ENCODE measurements at places on chromosomes 6 and 20. TPM values are rescaled to one million over a fixed set of nuclear protein-coding genes. Genes with fewer than 3 reads are reported as not detected.

The COL10A1 gene
- not detected for total RNA-seq

- no peak overlapping the region for H3K4me3 ChIP-seq
- peaks cover 4% of the 10 kb centered on the region for H3K36me3 ChIP-seq
- H3K4me1 ChIP-seq = no peaks in the 10 kb centered on the region
- no peaks in the 10 kb centered on the region for H3K27me3 ChIP-seq
- DNase-seq = no peak
Measured at GRCh38 chr6:170137911-170138910, 152.7 kb downstream of the DLL1 start.

GRCh38 chr6:99276747-99277146 is 72.7 kb downstream of the FAXC start:
- H3K27me3 ChIP-seq = peaks cover 18% of the 10 kb centered on the region
- DNase-seq = no peak
- H3K27ac ChIP-seq = no peak overlapping the region

- H3K36me3 ChIP-seq = peaks cover 3% of the 10 kb centered on the region
- no peak for DNase-seq
- no peaks in the 10 kb centered on the region for H3K4me1 ChIP-seq
- H3K4me3 ChIP-seq = no peak overlapping the region
- no peak overlapping the region for H3K27ac ChIP-seq
Measured at GRCh38 chr6:131156411-131156810, 21.1 kb downstream of the AKAP7 start.

GRCh38 chr6:140343128-140343527 is 968.7 kb upstream of the CITED2 start:
- no peaks in the 10 kb centered on the region for H3K27me3 ChIP-seq
- no peaks in the 10 kb centered on the region for H3K36me3 ChIP-seq
- H3K27ac ChIP-seq = no peak overlapping the region
- H3K4me1 ChIP-seq = peaks cover 2% of the 10 kb centered on the region
- H3K4me3 ChIP-seq = no peak overlapping the region

The SGK2 gene
- 0.48 TPM for total RNA-seq

DNA sequence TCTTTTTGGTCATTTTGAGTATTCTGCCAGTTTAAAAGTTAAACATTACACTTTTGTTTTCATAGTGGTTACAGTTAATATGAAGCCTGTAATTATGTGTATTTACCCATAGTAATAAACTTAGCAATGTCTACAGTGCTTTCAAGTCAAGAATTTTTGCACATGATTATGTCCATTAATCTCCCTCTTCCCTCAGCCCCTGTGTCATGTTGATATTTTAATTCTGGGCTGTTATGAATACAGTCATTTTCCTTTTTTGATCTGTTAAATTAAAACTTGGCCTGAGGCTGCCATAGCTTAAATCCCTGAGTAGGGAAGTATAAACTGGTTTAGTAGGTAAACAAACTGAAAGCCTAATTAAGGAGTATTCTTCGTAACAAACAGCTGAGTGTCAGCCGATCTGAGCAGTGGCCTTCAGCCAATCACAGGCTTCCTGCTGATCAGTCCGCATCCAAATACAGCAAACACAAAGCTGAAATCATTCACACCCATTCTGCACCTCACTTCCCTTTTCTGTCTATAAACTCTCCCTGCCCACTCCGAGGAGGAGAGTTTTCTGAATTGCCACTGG is 9.5 kb upstream of the SFT2D1 start:
- peaks cover 49% of the 10 kb centered on the region for H3K27me3 ChIP-seq
- peaks cover 5% of the 10 kb centered on the region for H3K4me1 ChIP-seq
- H3K27ac ChIP-seq = no peak overlapping the region
- DNase-seq = no peak
- peaks cover 12% of the 10 kb centered on the region for H3K36me3 ChIP-seq
- H3K4me3 ChIP-seq = no peak overlapping the region

The HFE gene
- total RNA-seq = 7.2 TPM

GRCh38 chr6:154370545-154370944 is 13.9 kb upstream of the IPCEF1 start:
- no peak overlapping the region for H3K27ac ChIP-seq
- no peak for DNase-seq
- no peaks in the 10 kb centered on the region for H3K27me3 ChIP-seq
- no peaks in the 10 kb centered on the region for H3K4me1 ChIP-seq

- H3K27me3 ChIP-seq = no peaks in the 10 kb centered on the region
- peaks cover 46% of the 10 kb centered on the region for H3K36me3 ChIP-seq
- H3K4me1 ChIP-seq = peaks cover 2% of the 10 kb centered on the region
Measured at GRCh38 chr6:130159956-130160355, 62.8 kb downstream of the SAMD3 start.

The OPN5 gene
- not detected for total RNA-seq

GRCh38 chr20:44800391-44801046 is 9.8 kb downstream of the RIMS4 start:
- DNase-seq = no peak
- H3K4me3 ChIP-seq = no peak overlapping the region
- H3K4me1 ChIP-seq = no peaks in the 10 kb centered on the region
- H3K27me3 ChIP-seq = peaks cover 31% of the 10 kb centered on the region

The TMEM200A gene
- total RNA-seq = 1.3 TPM

DNA sequence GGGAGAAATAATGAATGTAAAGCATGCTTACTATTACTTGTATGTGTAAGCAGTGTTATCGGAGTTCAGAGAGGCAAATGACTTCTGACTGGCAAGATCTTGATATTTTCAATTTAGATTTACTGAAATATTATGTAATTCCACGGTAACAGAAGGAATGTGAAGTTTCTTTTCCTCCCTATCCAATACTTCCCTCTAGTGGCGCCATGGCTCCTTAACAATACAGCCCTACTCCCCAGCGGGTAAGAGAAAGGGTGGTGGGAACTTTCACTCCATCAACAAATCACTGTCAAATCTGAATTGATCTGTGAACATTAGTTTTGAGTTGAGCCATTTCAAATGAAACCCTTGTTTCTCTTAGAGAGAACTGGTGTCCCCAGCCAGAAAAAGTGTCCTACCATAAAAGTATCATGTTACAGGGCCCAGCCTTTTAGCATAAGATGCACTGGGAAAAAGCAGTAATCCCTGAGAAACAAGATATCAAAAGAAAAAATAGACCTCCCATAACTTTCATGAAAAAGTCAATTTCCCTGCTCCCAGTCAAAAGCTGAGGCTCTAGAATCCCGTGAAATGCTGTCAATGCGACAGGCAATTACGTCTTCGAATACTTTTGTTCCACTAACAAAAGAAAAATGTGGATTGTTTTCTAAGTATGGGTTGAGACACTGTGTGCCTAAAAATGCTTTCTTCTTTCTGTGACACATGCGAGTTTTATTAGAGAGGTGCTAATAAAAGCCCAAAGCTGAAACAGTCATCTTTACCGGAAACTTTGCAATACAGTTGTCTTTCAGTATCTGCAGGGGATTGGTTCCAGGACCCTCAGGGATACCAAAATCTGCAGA is 12.9 kb downstream of the COX7A2 start:
- no peak overlapping the region for H3K4me3 ChIP-seq
- no peaks in the 10 kb centered on the region for H3K27me3 ChIP-seq
- H3K4me1 ChIP-seq = peaks cover 4% of the 10 kb centered on the region
- no peak for DNase-seq
- no peak overlapping the region for H3K27ac ChIP-seq

DNA sequence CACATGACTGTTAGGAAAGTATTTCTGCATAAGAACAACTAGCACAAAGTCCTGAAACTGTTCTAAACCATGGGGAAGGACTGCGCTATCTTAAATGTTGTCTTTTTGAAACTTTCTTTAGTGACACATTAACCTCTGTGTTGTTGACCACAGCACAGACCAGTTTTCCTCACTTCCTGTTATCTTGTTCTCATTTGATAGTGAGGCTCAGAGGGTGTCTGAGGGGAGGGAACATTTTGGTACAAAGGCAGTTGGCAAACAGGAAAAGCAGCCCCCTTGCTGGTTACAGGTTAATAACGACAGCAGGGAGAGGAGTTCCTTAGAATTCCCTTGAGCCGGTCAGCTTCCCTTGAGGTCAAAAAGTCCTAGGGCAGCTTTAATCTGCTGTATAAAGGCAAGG is 143.5 kb upstream of the BMP2 start:
- H3K27ac ChIP-seq = no peak overlapping the region
- no peaks in the 10 kb centered on the region for H3K27me3 ChIP-seq
- no peak overlapping the region for H3K4me3 ChIP-seq
- no peaks in the 10 kb centered on the region for H3K36me3 ChIP-seq
- DNase-seq = no peak

The ASIP gene
- not detected for total RNA-seq

The BEND6 gene
- total RNA-seq = not detected

DNA sequence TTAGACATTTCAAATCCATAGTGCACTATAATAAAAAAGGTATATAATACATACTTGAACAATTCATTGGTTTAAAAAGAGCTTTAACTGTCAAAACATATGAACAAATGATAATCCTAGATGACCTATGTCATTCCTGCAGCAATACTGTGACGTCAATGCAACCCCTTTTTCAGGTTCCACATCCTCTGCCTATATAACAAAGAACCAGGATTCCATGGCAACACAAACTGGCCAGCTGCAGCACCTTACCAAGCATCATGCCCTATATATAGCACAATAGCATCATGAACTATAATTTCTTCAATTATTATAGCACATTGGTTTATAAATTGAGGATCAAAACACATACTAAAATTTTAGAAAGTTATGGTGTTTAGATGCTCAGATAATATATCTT is 578 bp upstream of the PTCHD4 start:
- DNase-seq = no peak
- no peak overlapping the region for H3K4me3 ChIP-seq
- no peak overlapping the region for H3K27ac ChIP-seq
- H3K27me3 ChIP-seq = no peaks in the 10 kb centered on the region
- H3K36me3 ChIP-seq = no peaks in the 10 kb centered on the region
